ENCODE measurements at places on chromosomes 16 and 17. TPM values are rescaled to one million over a fixed set of nuclear protein-coding genes. Genes with fewer than 3 reads are reported as not detected.

Gene DOC2A
- 1.4 TPM for polyA plus RNA-seq

- no peak for DNase-seq
Observed at GRCh38 chr17:28897769-28898526, 415 bp upstream of the FLOT2 start.

Gene MT1M
- polyA plus RNA-seq: 1.9 TPM

Gene PYDC1
- 2.3 TPM for polyA plus RNA-seq

Gene PPM1D
- polyA plus RNA-seq: 9.7 TPM

Gene HSF4
- 5.3 TPM for polyA plus RNA-seq

- no peak for DNase-seq
Observed at GRCh38 chr16:87070657-87071056, 246.5 kb downstream of the C16orf95 start.

DNA sequence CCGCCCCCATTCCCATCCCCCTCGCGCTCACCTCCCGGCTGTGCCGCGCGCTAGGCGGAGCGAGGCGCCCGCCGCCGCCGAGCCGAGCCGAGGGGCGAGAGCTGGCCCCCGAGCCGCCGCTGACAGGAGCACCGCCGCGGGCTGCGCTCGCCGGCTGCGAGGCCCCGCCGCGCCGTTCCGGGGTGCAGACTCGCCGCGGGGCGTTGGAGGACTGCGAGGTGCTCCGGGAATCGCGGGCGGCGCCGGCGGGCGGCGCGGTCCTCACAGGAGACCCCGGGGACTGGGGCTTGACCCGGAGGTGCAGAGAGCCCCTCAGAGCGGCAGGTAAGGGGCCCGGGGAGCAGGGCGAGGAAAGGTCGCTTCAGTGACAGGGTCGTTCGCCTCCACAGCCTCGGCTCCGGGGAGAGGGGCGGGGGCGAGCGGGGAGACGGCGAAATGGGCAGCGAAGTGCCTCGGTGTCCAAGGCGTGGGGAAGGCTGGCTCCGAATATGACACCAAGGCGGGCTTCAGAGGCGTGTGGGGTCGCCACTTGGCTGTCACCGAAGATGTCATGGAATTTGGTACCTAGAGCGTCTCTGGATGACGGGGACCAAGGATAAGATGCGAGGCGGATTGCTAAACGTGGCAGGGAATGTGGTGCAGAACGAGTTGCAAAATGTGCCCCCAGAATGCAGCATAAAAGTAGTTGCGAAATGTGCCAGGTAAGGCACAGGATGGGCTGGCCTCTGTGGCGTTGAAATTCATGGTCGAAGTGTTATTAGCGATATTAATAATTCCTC is 580 bp downstream of the TANC2 start:
- DNase-seq: no peak

GRCh38 chr16:27483624-27484023 is 66.1 kb downstream of the GTF3C1 start:
- DNase-seq: no peak

Gene BRICD5
- polyA plus RNA-seq: 7.8 TPM

GRCh38 chr17:77382356-77382911 is 241.7 kb downstream of the SEC14L1 start:
- no peak for DNase-seq

DNA sequence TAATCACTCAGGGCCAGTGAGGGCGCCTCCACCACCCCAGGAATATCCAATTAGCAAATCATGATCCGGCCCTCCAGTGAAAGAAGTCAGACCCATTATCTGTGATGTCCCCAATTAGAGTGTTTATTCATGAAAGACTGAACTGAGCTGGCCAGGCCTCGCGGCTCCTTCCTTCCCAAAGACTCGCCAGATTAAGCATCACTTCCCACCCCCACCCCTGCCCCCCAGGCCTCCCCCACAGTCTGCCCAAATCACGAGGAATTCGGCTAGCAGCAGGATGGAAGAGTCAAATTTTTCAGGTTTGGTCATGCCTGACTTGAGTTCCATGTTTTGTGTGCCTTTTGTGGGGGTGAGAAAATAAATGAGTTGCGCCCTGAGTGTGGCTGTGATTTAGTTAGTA is 298.4 kb upstream of the SALL1 start:
- DNase-seq: no peak

Gene CLEC19A
- polyA plus RNA-seq: 0.17 TPM

DNA sequence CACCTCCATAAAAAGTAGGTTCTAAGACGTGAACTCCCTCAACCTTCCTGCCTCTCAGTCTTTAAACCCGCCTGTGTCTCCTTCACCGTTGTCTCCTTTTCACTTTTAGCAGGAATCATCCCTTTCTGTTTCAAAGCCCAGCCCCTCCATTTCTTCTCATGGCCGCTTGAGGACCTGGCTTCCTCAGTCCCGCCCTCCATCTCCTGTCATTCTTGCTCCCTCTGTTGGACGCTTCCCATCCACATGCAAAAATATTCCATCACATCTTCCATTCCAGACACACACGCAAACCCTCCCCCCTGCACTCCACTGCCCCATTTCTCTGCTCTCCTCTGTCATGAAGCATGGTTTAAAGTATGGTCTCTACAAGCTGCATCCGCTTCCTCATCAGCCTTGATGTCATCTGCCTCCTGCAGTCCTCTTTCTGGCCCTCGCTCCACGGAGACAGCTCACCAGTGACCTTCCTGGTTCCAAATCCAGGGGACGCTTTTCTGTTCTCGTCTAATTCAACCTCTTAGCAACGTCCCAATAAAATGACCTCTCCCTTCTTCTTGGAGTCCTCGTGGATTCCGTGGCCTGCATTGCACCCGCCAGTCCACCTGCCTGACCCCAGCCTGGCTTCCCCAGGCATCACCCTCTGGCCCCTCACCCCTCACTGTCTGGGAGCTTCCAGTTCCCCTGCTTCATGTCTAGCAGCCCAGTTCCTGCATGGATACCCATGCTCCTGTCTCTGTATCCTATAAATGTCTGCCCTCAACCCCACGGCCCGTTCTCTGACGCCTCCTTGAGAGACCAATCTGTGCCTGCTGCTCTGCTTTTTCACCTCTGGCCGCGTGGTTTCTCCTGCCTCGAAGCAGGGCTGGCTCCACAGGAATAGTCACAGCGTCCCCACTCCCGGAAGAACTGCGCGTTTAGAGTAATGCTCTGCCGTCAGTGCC is 26.2 kb downstream of the ANKRD40 start:
- peak; percentile 86 for DNase-seq

GRCh38 chr17:3282901-3283300 is 15.3 kb downstream of the OR3A1 start:
- no peak for DNase-seq

DNA sequence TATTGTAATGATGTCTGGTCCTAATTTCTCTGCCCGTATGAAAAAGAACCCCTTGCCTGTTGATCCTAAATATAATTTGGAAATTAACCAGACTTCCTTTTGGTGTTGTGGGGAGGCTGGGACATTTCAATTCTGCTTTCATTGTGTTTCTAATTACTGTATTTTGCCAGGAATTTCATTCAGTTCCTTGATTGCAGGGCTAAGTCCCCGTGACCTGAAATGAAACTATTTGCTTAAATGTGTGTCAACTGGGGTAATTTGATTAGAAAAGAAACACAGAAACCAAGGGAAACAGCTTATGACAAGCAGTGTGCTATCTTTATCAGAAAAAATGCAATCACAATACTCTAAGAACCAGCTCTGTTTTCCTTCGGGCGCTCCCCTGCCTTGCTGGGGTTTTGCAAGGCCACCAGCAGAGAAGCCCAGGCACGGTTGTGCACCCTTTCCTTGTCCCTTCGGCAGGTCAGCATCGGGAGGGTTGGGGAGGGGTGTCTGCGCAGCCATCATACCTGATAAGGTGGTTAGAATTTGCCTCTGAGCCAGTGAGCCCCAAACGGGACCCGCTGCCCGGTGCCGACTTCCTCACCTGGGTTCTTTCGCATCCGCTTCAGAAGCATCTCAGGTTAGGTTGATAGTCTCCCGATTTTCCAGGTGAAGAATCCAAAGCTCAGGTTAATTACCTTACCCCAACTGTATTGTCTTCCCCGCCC is 19.4 kb downstream of the KLHL36 start:
- DNase-seq: no peak

GRCh38 chr17:39757931-39758873 is 20.5 kb downstream of the GRB7 start:
- DNase-seq: no peak

GRCh38 chr17:34780438-34780837 is 180.8 kb downstream of the CCT6B start:
- DNase-seq: no peak

- no peak for DNase-seq
Observed at GRCh38 chr16:8204769-8205168, 385.5 kb downstream of the TMEM114 start.

DNA sequence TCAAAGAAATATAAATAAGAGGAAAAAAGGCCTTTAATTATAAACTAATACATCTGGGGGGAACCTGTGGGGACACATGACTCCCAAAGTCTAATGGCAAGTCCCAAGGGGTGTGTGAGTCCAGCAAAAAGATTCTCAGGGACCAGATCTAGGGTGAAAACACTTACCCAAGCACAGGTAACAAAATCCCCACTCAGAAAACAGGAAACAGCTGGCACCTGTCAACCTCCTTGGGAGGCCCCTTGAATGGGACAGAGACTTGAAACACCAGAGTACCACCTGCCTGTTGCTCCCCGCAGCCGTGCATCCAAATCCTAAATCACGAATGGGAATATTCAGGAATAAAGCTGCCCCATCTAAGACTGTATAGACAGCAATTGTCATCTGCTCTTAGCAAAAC is 461.2 kb upstream of the CDH5 start:
- no peak for DNase-seq

Gene ENPP7
- not detected for polyA plus RNA-seq

Gene TBX4
- 12.9 TPM for polyA plus RNA-seq

Data from hindlimb muscle (tissue), 1 donor.